Kidney tubule cell (primary cell): ENCODE measurements at places on chromosomes 4 and X.
A peak's percentile ranks its signal among the peaks of the same experiment; 100 is the strongest.

GRCh38 chr4:1509366-1509765 lies 103.1 kb upstream of the NKX1-1 start:
- DNase-seq: no peak

DNA sequence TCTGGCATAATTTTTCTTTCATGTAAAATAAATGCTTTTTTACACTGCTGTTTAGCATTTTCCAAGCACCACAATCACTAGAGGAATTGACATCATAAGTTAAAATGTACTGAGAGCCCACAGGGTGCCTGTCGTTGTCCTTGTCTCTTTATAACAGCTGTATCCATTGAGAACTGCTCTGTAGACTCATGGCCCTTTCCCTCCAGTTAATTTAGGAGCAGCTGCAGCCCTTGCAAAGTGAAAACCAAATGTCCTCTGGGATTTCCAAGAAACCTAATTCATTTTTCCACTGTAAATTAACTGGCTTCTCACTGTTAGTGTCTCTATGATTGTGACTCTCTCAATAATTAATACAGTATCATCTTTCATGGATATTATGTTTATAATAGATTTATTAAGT lies 185.9 kb downstream of the SLC4A4 start:
- no peak for DNase-seq

DNA sequence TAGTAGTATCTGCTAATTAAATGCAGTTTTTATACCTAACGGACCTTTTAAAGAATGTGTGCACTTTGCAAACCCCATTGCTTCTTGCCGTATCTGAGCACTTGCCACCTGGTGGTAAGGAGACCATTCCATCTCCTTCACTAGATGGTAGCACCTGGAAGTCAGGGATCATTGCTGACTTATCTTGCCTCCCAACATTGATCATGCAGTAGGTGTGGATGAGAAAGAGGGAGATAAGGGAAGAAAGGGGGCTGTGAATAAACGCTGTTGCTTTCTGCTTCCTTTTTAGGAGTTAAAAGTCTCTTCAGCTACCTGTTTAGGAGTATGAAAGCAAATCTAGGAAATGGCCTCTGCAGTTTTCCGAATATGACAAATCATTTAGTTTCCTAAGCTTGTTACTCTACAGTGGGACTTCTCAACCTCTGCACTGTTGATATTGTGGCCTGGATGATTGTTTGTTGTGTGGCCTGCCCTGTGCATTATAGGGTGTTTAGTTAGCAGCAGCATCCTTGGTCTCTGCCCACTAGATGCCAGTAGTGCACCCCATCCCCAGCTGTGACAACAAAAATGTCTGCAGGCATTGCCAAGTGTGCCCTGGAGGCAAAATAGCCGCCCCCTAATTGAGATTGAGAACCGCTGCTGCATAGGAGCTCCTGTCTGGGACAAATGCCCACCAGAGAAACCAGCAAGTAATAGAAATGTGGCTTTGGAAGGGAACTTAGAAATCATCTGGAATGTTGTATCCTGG lies 38.8 kb downstream of the GAB1 start:
- peak; percentile 38 for DNase-seq

DNA sequence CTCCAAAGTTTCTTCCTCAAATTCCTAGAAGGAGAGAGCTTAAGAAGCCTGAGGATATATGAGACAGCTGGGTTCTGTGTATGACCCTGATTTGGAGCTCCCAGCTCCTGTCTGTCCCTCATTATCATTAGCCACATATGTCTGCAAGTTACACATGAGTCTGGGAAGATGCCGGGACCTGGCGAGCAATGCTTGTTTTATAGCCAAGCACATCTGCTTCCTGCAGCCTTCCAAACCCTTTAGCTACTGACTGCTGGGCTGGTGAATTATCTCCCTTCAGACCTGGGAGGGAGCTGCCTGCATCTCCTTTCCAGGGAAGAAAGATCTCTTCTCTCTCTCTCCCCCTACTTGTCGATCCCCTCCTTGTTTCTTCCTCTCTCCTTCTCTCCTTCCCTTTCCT lies 556.7 kb upstream of the BOD1L1 start:
- DNase-seq: no peak

DNA sequence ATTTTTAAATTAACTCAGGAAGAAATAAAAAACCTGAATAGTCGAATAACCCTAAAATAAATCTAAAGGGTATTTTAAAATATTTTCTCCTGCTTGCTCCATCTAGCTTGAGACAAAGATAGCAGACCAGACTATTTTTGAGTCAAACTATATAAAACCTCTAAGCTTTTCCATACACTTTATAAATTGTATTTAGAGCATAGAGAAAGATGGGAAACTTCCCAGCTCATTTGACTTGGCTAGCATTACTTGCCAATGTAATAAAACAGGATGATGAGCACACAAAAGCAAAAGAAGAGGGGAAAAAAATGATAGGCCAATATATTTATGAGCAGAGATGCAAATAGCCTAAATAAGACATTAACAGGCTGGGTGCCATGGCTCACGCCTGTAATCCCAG lies 117.1 kb downstream of the ANAPC4 start:
- no peak for DNase-seq

GRCh38 chr4:8655411-8656184 lies 63.0 kb downstream of the CPZ start:
- DNase-seq: no peak

DNA sequence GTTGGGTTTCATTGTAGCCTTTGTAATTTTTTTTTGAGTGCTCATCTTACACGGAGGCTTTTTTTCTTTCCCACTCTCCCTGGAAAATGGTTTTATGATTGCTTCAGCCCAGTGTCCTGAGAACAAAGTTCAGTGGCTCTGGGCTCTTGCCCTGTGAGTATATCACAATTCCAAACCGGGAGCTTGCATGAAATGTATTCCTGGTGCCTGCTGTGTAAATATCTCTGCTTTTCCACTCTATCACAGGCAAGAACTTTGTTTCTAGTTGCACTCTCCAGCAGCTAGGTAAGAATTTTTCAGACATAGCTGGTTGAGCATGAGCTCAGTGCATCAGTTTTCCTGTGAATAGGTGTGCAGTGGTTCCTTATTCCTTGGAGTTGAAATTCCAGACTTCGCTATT lies 60.8 kb downstream of the SUPT20HL2 start:
- DNase-seq: no peak

- peak; percentile 77 for DNase-seq
These were observed at the start of gene JADE3 for GRCh38 chrX:46912098-46912602. Gene JADE3 (plus strand): TSS chrX:46912421. CDS start chrX:46984895, 72,474 bp downstream.
